ENCODE measurements at places on chromosomes 3 and 15.
A peak's percentile ranks its signal among the peaks of the same experiment; 100 is the strongest.

GRCh38 chr3:17138246-17139039 is 253.7 kb downstream of the PLCL2 start:
- no peak for DNase-seq
- no peak overlapping the region for H3K27ac ChIP-seq
- H3K27me3 ChIP-seq: no peaks in the 10 kb centered on the region
- no peak overlapping the region for H3K4me3 ChIP-seq
- no peaks in the 10 kb centered on the region for H3K36me3 ChIP-seq

- DNase-seq: no peak
- no peaks in the 10 kb centered on the region for H3K4me1 ChIP-seq
- no peak overlapping the region for H3K4me3 ChIP-seq
- no peaks in the 10 kb centered on the region for H3K27me3 ChIP-seq
- H3K36me3 ChIP-seq: no peaks in the 10 kb centered on the region
Observed at GRCh38 chr3:191148131-191148530, 50.9 kb upstream of the OSTN start.

DNA sequence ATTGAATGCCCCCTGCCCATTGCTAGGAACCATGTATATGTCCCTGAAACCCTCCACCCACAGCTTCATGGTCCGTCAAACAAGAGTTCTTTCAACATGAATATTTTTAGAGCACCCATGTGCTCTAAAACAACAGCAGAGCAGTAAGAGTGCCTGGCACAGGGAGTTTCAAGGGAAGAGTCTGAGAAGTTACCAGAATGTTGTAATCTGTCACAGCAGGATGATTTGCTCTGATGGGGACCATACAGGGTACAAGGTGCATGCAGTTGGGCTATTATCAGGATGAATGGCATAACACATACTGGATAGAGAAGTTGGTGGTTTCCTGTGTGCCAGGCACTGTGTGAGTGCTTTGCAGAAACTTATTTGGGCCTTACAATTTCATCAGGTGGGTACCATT is 27.8 kb upstream of the FLNB start:
- H3K27ac ChIP-seq: no peak overlapping the region
- no peak for DNase-seq
- H3K27me3 ChIP-seq: no peaks in the 10 kb centered on the region

GRCh38 chr3:189519458-189519857 is 111.7 kb upstream of the TP63 start:
- DNase-seq: no peak
- H3K36me3 ChIP-seq: no peaks in the 10 kb centered on the region
- H3K27ac ChIP-seq: no peak overlapping the region
- H3K4me1 ChIP-seq: no peaks in the 10 kb centered on the region
- no peaks in the 10 kb centered on the region for H3K27me3 ChIP-seq

- no peaks in the 10 kb centered on the region for H3K27me3 ChIP-seq
- H3K4me1 ChIP-seq: no peaks in the 10 kb centered on the region
- H3K27ac ChIP-seq: no peak overlapping the region
- H3K4me3 ChIP-seq: no peak overlapping the region
Observed at GRCh38 chr3:161694682-161695564, 198.3 kb downstream of the OTOL1 start.

DNA sequence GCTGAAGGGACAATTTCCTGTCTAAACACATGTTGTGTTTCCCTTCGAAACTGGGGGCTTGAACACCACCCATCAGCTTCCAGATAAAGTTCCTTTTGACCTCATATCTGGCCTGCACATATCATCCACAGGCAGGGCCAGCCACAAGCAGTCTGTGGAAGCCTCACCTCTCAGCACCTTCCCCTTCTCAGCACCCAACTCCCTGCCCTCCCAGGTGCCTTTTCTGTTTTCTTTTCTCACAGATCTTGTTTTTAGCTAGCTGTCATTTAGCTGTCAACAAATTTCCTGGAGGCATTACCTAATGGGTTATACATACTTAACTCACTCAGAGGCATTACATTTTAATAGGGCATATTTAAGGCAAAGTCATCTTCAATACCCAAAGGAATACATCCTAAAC is 93.9 kb downstream of the SEMA6D start:
- no peak overlapping the region for H3K27ac ChIP-seq
- no peaks in the 10 kb centered on the region for H3K36me3 ChIP-seq
- no peak overlapping the region for H3K4me3 ChIP-seq
- H3K27me3 ChIP-seq: no peaks in the 10 kb centered on the region
- DNase-seq: no peak

DNA sequence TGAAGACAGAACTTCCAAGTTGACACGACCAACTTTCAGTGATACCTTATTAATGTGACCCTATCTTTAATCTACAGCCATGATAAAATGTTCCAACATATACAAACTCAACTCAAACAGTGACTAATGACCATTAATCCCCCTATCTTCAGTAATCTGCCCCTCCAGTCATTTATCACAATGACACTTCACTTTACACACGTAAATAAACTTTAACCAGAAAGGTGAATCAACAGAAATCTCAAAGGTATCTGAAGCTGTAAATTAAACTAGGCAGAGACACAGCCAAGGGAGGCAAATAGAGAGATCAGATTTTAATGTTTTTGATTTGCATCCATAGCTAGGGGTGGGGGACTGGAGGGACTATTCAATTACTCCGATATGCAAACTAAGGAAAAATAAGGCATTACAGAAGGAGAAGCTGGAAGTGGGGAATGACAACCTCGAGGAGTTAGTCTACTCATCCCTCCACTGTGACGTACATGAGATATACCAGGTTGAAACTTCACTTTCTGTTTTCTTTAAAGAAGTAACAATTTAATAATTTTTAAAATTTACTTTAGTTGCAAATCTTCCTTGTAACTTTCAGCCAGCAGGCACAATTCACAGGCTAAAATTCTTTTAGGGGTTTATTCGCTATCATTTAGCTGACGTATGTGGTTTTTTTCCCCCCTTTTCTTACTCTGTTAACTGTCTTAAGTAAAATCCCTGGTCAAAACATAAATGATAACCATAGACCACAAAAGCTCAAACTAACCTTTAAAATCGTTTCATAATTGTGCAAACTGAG is 751.0 kb downstream of the ROBO1 start:
- peak overlapping the region; percentile 79 for H3K4me3 ChIP-seq
- H3K27ac ChIP-seq: peak overlapping the region; percentile 90
- DNase-seq: no peak
- H3K4me1 ChIP-seq: peaks cover 64% of the 10 kb centered on the region

- H3K27ac ChIP-seq: no peak overlapping the region
- H3K4me3 ChIP-seq: no peak overlapping the region
Observed at GRCh38 chr3:58202917-58203360, 7.8 kb downstream of the DNASE1L3 start.

DNA sequence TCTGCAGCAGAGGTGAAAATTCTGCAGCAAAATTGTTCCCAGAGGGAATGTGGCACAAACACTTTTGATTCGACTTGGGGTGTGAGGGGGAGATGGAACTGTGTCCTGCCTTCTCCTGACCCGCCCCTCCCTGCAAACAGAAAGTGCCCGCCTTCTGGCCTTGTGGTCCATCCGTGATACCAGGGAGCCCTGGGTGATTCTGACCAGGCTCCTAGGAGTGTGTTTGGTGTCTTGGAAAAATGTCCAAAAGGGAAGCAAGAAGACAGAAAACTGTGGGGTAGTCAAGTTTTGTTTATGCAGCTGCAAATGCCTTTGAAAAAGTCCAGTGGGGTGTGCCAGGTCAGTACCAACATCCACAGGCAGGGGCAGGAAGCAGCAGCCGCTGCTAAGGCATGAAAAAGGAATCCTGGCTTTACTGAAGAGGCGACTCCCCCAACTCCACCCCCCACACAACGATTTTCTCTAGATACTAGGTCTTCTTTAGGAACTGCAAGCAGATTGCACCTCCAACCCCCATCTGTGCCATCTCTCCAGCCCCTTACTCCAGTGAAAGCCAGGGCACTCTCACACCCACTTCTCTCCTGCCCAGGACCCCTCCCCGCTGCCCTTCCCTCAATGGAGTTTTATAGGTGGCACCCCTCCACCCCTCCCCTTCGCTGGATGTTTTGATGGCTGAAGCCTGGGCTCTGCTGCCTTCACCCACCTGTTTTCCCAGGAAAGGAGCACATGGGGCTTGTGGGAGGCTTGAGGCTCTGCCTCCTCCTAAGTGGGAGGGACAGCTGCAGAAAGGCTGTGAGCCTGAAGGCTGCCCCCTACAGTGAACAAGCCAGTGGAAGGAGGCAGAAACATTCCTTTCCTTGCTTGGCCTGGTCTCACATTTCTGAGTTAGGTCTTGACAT is 82.4 kb upstream of the HERC1 start:
- H3K4me1 ChIP-seq: no peaks in the 10 kb centered on the region
- no peak overlapping the region for H3K27ac ChIP-seq
- H3K36me3 ChIP-seq: no peaks in the 10 kb centered on the region
- no peaks in the 10 kb centered on the region for H3K27me3 ChIP-seq
- no peak overlapping the region for H3K4me3 ChIP-seq

GRCh38 chr15:64697911-64698369 is 77.4 kb downstream of the RBPMS2 start:
- no peak overlapping the region for H3K4me3 ChIP-seq
- peak overlapping the region; percentile 47 for H3K27ac ChIP-seq
- no peaks in the 10 kb centered on the region for H3K27me3 ChIP-seq
- no peak for DNase-seq

- H3K27me3 ChIP-seq: no peaks in the 10 kb centered on the region
- H3K27ac ChIP-seq: peak overlapping the region; percentile 84
- no peaks in the 10 kb centered on the region for H3K36me3 ChIP-seq
- no peak overlapping the region for H3K4me3 ChIP-seq
- DNase-seq: peak; percentile 9
Observed at GRCh38 chr3:141370065-141370533, 1.8 kb downstream of the ZBTB38 start.

- H3K27ac ChIP-seq: no peak overlapping the region
- H3K36me3 ChIP-seq: no peaks in the 10 kb centered on the region
- H3K4me1 ChIP-seq: no peaks in the 10 kb centered on the region
- no peaks in the 10 kb centered on the region for H3K27me3 ChIP-seq
Observed at GRCh38 chr3:53808496-53808895, 37.7 kb downstream of the CHDH start.

DNA sequence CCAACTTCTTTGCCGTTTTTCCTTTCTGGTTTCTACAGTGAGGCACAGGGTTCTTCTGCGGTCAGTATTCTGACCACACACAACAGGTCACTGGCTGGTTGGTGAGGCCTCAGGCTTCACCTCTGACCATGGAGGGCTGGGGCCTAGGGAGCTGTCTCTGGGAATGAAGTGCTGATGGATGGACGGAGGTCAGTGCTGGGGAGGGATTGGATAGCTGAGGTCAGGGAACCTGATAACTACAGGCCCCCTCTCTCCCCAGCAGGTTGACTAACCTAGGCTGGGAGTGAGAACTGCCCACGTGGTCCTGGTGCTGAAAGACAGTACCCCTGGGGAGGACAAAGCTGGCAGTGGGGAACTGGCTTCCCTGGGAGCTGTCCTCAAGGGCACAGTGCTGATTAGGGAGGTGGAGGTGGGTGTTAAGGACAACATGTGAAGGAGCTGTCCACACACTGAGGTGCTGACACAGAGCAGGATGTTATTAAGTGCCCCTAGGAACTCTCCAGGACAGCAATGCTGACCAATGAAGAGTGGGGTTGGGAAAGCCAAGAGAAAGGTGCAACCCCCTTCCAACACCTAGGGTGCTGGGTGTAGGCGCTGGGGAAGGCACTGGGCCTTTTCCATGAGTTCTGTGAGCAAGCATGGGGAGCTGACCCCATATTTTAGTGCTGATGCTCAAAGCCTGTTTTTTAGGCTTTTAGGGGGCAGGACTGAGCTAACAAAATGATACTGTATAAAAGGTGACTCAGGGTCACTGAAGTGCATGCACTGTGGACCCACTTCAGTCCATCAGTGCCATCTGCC is 45.2 kb downstream of the ATP2B2 start:
- DNase-seq: no peak
- no peaks in the 10 kb centered on the region for H3K27me3 ChIP-seq
- no peaks in the 10 kb centered on the region for H3K36me3 ChIP-seq
- no peaks in the 10 kb centered on the region for H3K4me1 ChIP-seq
- no peak overlapping the region for H3K4me3 ChIP-seq

GRCh38 chr3:194833114-194833910 is 147.6 kb downstream of the FAM43A start:
- no peaks in the 10 kb centered on the region for H3K36me3 ChIP-seq
- DNase-seq: no peak
- H3K4me1 ChIP-seq: no peaks in the 10 kb centered on the region

GRCh38 chr3:149657321-149657925 is 402 bp downstream of the WWTR1 start:
- H3K4me3 ChIP-seq: peak overlapping the region; percentile 75
- DNase-seq: no peak
- H3K27me3 ChIP-seq: no peaks in the 10 kb centered on the region
- H3K4me1 ChIP-seq: peaks cover 75% of the 10 kb centered on the region
- peak overlapping the region; percentile 97 for H3K27ac ChIP-seq
- H3K36me3 ChIP-seq: no peaks in the 10 kb centered on the region

- no peak overlapping the region for H3K27ac ChIP-seq
- no peaks in the 10 kb centered on the region for H3K36me3 ChIP-seq
- H3K4me3 ChIP-seq: peak overlapping the region; percentile 13
Observed at GRCh38 chr15:101615986-101616848, 36.0 kb downstream of the TM2D3 start.

GRCh38 chr3:46221938-46222337 is 13.8 kb upstream of the CCR1 start:
- no peaks in the 10 kb centered on the region for H3K36me3 ChIP-seq
- H3K4me3 ChIP-seq: no peak overlapping the region
- no peak for DNase-seq
- H3K27me3 ChIP-seq: no peaks in the 10 kb centered on the region

GRCh38 chr15:101161656-101162055 is 90.2 kb downstream of the CHSY1 start:
- no peaks in the 10 kb centered on the region for H3K27me3 ChIP-seq
- DNase-seq: no peak
- no peak overlapping the region for H3K27ac ChIP-seq
- H3K4me1 ChIP-seq: peaks cover 4% of the 10 kb centered on the region

DNA sequence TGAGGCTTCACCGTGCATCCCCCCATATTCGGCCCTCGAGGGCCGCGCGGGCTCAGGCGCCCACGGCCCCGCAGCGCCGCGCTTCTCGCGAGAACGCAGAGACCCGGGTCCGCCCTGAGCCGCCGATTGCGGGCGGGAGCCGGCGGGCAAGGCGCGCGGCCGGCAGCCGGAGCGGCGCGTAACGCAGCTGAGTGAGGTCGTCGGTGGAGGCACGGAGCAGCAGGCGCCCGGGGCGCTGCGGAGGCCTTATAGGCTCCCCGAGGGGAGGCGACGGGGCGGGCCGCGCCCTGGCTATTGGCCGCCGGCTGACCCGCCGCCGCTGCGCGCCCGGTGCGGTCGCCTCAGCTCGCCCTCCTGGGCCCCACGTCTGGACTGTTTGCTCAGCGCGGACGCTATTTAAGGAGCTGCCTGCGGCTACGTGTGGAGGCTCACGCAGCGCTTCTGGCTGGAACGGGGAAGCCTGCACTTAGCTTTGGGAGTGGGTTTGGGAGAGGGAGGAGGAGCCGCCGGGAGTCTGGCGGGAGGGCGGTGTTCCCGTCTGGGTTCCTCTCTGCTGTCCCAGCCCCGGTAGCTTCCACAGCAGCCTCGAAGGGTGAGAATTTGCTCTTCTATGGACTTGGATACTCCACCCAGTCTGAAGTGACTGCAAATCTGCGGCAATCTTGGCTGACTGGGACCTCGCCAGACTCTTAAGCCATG is at the start of gene PLOD2:
TSS of gene PLOD2 (minus strand) at position 221 of the 699 bp plus-strand sequence. CDS start at position 26, 195 bp downstream.
- peak within 1 kb of the TSS; percentile 98 for H3K27ac ChIP-seq
- peaks cover 9% of the 10 kb centered on the region for H3K4me1 ChIP-seq
- peak within 1 kb of the TSS; percentile 93 for H3K4me3 ChIP-seq

- no peak overlapping the region for H3K4me3 ChIP-seq
- no peaks in the 10 kb centered on the region for H3K36me3 ChIP-seq
- H3K4me1 ChIP-seq: no peaks in the 10 kb centered on the region
- H3K27ac ChIP-seq: no peak overlapping the region
- no peak for DNase-seq
- no peaks in the 10 kb centered on the region for H3K27me3 ChIP-seq
Observed at GRCh38 chr15:50224606-50225005, 40.9 kb downstream of the HDC start.

Data from esophagus squamous epithelium (tissue), 5 donors.